NCI-H524 (cell line): ENCODE measurements at places on chromosomes 11 and 22.

GRCh38 chr22:44003405-44004103, 20.5 kb upstream of the PARVB start:
- DNase-seq: no peak

- DNase-seq: peak; percentile 31
These were observed 152.8 kb downstream of the NCAM1 start for GRCh38 chr11:113113801-113114704.

GRCh38 chr22:22767876-22768602, 119.6 kb upstream of the IGLL5 start:
- no peak for DNase-seq

- DNase-seq: no peak
These were observed 442.4 kb downstream of the DLG2 start for GRCh38 chr11:85184721-85185120.

- DNase-seq: no peak
These were observed 9.8 kb downstream of the HDHD5 start for GRCh38 chr22:17149076-17149815.
